SK-N-DZ (cell line): ENCODE measurements at places on chromosomes 16 and 17.

DNA sequence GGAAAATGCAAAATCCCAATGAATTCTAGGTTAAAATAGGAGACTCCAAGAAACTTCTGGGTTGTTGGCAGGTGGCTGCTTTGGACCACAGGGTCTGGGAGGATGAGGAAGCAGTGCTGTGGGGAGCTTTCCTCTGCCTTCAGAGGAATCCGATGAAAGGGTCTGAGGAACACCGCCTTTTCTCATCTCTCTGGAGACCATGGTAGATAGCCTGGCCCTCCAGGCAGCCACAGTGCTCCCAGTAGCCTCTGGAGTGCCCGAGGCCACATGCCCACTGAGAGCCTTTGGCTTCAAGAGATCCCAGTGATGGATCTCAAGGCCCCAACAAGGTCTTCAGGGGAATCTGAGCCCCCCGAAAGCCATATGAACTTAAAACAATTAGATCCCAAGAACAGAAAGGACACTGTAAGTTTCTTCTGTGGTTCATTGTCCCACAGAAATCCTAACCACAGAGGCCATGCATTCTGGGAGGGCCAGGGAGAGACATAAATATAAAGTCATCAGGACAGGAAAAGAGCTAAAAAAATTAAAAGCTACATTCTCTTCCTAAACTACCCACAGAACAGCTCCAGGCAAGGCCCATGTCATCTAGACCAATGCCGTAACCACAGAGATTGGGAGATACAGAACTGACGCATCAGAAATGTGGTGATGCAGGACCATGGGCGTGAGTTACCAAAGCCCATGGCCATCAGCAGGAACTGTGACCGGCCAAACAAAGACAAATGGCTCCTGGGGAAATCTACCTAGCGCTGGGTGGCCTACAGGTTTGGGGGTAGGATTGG lies 24.3 kb downstream of the TK2 start:
- no peak for DNase-seq

DNA sequence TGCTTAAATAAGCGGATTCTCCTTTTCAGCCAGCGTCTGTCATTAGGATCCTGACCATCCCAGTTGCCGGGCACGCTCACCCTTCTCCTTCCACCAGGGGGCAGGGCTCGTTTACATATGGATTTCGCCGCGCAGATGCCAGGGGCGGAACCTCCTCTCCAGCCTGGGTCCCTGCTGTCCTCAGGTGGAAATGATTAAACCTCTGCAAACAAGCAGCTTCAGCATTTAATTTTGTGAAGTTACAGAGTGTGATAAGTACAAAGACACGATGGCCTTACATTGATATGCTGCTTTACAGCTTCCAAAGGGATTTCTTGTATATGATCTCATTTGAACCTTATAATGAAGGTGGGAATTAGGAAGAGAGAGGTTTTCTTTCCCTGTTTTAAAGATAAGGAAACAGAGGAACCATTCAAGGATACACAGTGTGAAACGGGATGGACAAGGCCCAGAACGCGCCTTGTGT lies 3.9 kb upstream of the KRT28 start:
- peak; percentile 64 for DNase-seq

- no peak for DNase-seq
Observed at GRCh38 chr17:81549031-81549557, 3.1 kb downstream of the FAAP100 start.

DNA sequence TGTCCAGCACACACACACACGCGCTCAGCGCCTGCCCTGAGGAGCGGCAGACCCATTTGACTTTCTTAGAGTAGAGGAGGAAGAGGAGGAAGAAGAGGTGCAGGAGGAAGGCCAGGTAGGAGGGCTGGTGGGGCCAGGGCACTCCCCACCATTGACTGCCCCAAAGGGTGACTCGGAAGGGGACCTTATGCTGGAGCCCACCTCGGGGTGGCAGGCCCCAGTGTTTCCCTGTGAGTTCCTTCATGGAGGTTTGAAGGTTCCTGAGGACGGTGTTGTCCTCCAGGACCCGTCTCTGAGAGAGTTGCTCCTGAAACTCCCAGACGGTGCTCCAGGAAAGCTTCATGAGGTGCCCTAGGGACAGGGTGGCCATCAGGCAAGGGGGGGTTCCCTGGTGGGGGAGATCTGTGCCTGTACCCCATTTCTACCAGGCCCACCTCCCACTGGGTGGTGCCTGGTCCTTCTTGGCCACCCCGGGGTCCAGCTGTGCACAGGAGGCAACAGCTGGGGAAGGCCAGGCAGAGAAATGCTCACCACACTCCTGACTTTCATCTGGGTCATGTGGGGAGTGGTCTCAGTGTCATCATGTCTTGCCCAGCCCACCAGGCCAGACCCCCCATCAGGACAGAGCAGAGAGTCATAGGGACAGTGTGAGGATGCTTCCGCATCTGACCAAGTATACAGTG lies 89.5 kb downstream of the TNFRSF13B start:
- DNase-seq = no peak

- peak; percentile 70 for DNase-seq
Observed at GRCh38 chr17:47742319-47743181, 9.5 kb downstream of the TBX21 start.

GRCh38 chr16:3149630-3150345 lies 15.0 kb downstream of the ZNF213 start:
- DNase-seq = peak; percentile 70

- no peak for DNase-seq
Observed at GRCh38 chr17:46733837-46734475, 84.5 kb downstream of the WNT3 start.

DNA sequence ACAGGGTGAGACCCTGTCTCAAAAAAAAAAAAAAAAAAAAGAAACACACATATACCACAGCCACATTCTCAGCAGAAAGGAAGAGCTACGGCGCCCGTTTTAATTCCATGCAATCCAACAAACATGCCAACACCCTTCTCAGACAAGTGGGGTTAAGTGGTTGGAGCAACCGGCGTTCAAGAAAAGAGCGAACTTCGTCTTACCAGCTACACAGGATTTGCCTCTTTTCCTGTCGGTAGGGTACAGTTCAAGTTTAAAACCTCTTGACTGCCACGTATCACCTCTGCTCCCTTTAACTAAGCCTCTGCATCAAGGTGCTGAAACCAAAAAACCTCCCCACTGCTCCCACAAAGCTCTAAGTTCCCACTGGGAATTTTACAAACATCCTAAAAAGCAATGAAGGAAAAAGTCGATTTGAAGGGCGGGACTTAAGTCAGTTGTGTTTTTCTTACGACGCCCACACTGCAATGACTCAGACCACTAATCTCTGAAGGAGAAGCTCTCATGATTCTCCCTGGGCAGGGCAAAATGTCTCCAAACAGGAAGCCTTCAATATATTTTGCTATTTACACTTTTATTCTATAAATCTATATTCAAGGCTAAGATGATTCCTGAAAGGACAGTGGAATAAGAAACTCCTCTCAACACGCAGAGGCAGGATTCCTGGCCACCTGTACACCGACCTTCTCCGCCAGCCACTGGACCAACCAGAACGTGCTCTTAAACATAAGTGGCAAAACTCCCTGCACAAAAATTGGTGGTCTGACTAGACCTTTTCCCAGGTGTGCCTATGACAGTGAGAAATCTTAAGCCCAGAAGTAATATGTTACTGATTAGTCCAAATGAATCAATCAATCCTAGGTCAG lies 18.8 kb downstream of the SRP68 start:
- DNase-seq = no peak

- DNase-seq = peak; percentile 47
Observed at GRCh38 chr17:4475001-4475400, 23.7 kb upstream of the SPNS2 start.

DNA sequence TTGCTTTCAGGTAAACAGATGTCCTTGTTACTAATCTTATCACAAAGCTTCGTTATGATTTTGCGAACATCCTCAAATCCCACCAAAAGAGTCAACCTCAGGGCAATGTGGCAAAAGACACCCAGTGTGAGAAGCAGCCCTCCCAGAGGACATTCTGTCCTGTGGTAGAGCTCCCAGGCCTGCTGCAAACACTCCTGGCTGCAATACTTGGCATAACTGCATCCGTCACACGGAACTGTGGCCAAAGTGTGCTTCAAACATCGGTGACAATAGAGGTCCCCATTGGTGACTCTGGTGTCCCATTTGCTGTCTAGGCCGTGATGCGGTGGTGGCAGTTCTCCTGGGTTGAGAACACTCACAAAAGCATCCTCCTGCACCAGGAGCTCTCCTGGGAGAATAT lies 29.5 kb downstream of the SMYD4 start:
- DNase-seq = no peak

GRCh38 chr17:32009262-32009542 lies 2.0 kb downstream of the LRRC37B start:
- no peak for DNase-seq
